ENCODE measurements at places on chromosomes 2 and 18.
A peak's percentile ranks its signal among the peaks of the same experiment; 100 is the strongest.

DNA sequence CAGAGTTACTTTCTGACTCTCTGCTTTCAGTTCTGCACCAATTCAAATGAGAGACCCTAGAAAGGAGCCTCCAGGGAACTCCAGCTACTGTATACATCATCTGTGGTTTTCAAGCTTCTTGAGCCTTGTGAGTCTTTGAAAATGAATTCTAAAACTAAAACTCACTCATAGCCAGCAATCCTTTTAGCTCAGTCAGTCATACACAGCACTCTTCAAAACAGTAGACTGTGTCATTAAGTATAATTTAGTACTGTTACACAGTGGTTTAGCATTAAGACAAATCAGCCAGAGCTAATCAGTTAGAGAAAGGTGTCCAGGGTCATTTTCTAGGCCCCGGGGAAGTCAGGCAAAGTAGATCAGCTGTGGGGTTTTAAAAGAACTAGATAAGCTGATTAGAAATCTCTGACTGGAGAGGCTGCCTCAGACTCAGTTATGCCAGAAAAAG, 322.1 kb upstream of the THUMPD2 start:
- DNase-seq = no peak

- no peak for DNase-seq
Measured at GRCh38 chr2:139122711-139123158, 342.5 kb upstream of the NXPH2 start.

- no peak for DNase-seq
Measured at GRCh38 chr2:238496756-238497609, 70.3 kb downstream of the ASB1 start.

- peak; percentile 63 for DNase-seq
Measured at GRCh38 chr2:75053484-75054112, 95.2 kb downstream of the POLE4 start.

DNA sequence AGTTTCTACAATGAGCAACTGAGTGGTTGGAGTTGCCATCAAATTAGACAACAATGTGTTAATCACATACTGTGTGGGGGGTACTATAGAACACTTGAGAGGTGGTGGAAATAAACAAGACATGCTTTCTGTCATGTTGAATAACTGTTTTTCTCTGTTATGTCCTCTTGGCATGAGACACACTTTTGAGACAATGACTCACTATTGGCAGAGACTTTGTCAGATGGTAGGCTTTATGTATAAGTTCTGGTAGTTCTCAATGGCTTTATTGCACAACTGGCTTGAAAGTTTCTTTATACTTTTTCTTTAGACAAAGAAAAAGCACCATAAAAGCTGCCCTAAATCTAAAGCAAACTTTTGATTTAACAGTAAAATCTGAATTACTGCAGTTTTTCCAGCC, 578.7 kb downstream of the ADCYAP1 start:
- no peak for DNase-seq

- DNase-seq = no peak
Measured at GRCh38 chr2:36423172-36423571, 67.6 kb downstream of the CRIM1 start.

DNA sequence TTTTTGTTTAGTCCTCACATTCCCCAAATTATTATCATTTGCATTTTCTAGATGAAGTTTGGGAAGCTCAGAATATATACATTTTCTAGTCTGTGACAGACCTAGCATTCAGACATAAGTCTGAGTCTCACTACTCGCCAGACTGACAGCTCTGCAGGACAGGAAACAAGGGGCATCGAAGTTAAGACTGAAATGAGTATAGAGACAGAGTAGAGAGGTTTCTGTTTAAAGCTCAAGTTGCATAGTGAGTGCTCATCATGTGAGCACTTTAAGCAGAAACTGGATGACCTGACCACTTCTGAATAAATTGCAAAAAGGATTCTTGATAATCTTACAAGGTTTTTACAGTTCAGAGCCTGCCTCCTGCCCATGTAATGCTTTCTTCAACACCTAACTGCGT, 1.1 kb downstream of the HADHB start:
- peak; percentile 12 for DNase-seq

GRCh38 chr2:16663121-16663905, 2.3 kb downstream of the CYRIA start:
- peak; percentile 22 for DNase-seq

GRCh38 chr18:54119524-54120019, 104.9 kb downstream of the MBD2 start:
- peak; percentile 82 for DNase-seq

DNA sequence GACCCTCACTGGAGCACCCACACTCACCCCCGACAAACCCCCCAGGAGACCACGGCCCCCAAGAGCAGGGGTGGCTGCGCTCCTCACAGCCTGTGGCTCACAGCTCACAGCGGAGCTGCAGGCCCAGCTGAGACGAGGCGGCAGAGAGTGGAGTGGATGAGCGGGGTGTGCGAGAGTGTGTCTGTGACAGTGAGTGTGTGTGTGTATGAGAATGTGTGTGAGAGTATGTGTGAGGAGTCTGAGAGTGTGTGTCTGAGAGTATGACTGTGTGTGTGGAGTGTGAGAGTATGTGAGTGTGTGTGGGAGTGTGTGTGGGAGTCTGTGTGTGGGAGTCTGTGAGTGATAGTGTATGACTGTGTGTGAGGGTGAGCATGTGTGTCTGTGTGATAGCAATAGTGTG, 55.3 kb upstream of the ID2 start:
- no peak for DNase-seq

- no peak for DNase-seq
Measured at GRCh38 chr18:63648241-63648640, 4.2 kb upstream of the SERPINB4 start.

DNA sequence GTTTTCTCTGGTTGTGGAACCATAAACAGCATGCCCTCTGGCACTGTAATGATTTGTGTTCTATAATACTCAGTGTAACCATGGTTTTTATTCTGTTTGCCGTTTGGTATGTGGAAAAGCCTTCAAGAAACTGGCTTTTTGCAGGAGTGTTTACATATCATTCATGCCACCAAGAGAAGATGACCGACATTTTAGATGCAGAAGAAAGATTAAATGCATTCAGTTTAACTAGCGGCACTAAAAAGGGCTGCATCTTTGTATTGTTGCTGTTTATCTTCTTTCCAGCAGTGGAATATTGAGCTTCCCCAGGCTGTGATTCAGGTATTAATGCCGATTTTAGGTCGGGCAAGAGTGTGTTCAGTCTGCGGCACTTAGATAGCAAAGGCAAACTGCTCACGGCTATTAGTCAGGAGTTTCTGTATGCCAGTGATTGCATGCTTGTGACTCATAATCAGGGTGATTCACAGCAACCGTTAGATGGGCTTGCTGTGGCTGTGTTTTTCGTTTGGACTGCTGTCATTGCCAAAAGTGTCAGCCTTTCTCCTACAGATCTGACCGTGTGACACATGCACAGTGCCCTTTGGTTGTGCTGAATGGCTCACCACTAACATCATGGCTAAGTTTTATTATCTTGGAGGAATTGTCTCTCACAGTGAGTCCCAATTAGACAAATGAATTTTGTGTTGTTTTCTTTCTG, 479.7 kb downstream of the PARD3B start:
- peak; percentile 95 for DNase-seq

DNA sequence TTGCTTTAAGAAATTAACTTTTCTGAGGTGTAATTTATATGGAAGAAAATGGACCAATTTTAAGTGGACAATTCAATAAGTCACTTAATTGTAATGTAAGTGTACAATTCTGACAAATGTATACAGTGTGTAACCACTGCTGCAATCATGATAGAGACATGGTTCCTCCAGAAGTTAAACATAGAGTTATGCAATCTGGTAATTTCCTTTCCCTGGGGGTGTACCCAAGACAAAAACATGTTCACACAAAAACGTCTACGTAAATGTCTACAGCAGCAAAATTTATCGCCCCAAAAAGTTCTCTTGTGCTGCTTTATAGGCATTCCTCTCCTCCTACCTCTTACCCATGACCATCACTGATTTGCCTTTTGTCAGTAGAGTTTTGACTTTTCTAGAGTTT, 141.5 kb downstream of the AQP4 start:
- DNase-seq = peak; percentile 30

DNA sequence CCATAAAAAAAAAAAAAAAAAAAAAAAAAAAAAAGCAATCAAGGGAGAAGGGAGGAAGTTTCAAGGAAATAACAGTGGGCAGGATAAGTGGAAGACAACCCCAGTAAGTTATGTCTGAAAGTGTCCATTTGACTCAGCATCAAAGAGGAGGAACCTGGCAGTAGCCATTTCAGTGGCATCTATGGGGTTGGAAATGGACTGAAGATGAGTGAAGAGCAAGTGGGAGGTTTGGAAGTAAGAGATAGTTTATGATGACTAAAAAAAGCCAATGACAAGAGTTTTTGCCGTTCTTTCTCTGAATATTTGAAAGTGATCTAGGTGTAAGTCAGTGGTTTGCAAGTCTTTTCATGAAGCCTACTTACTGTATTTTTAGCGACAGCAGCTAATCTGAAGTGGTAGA, 9.2 kb upstream of the SELENOI start:
- DNase-seq = no peak

GRCh38 chr2:64651590-64651989, 2.1 kb downstream of the SERTAD2 start:
- DNase-seq = no peak
